Activated naive CD8-positive, alpha-beta T cell treated with anti-CD3 and anti-CD28 coated beads, Interleukin-2, amount 10 ng/mL, durations not matched to agents 7 days and 5 days (primary cell): ENCODE measurements at places on chromosomes 2 and 18. TPM values are rescaled to one million over a fixed set of nuclear protein-coding genes. Genes with fewer than 3 reads are reported as not detected.

DNA sequence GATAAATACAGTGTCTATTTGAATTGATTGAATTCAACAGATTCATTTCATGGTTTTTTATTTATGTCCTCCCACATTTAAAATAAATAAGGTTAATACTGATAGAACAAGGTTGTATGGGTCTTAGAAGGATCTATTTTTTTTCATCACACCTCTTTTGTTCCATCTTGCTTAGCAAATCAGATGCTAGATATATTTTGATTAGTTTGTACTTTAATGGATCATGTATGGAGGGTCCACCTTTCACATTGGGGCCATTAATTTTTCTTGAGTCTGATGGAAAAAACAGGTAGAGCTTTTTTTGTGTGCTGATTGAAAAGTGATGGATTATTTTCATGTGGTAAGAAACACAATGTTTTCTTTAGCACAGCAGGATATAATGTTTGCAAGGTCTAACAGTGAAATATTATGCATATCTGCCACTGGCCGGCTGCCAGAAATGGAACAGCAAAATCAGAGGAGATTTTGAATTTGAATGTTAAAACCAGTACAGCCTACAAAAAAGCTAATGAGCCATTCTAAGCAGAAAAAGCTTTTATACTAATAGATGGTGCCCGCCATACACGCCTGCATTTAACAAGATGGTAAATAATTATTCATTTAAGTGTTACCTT, 188.1 kb upstream of the ETAA1 start:
- DNase-seq: no peak
- H3K36me3 ChIP-seq: no peaks in the 10 kb centered on the region
- H3K27me3 ChIP-seq: peaks cover 4% of the 10 kb centered on the region
- H3K4me3 ChIP-seq: no peak overlapping the region

- no peaks in the 10 kb centered on the region for H3K36me3 ChIP-seq
- no peak overlapping the region for H3K27ac ChIP-seq
- no peaks in the 10 kb centered on the region for H3K27me3 ChIP-seq
- DNase-seq: no peak
- no peak overlapping the region for H3K4me3 ChIP-seq
These were observed 238.9 kb downstream of the FHOD3 start for GRCh38 chr18:36536426-36536825.

DNA sequence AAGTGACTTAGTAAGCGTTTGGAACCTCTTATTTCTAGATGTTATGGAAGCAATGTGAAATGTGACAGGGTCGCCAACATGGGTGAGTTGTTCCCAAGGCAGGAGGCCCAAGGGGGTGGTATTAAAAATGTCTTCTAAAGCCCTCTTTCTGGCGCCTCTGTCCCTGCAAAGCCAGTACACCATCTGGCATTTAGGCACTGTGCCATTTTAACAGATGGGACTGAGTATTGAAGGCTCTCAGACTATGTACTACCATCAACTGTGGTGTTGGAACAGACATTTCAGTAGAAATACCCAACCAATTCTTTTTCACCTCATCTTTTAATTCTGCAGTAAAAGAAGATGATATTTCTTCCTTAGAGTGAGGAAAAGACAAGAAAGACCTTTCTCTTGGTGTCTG, 384.5 kb upstream of the MMADHC start:
- no peaks in the 10 kb centered on the region for H3K4me1 ChIP-seq
- H3K27me3 ChIP-seq: no peaks in the 10 kb centered on the region
- no peaks in the 10 kb centered on the region for H3K36me3 ChIP-seq
- no peak overlapping the region for H3K27ac ChIP-seq
- no peak for DNase-seq
- H3K4me3 ChIP-seq: no peak overlapping the region

GRCh38 chr2:164711766-164712138, 90.5 kb upstream of the GRB14 start:
- H3K27me3 ChIP-seq: peaks cover 4% of the 10 kb centered on the region
- no peaks in the 10 kb centered on the region for H3K4me1 ChIP-seq
- H3K36me3 ChIP-seq: no peaks in the 10 kb centered on the region
- no peak for DNase-seq
- H3K27ac ChIP-seq: no peak overlapping the region
- no peak overlapping the region for H3K4me3 ChIP-seq

DNA sequence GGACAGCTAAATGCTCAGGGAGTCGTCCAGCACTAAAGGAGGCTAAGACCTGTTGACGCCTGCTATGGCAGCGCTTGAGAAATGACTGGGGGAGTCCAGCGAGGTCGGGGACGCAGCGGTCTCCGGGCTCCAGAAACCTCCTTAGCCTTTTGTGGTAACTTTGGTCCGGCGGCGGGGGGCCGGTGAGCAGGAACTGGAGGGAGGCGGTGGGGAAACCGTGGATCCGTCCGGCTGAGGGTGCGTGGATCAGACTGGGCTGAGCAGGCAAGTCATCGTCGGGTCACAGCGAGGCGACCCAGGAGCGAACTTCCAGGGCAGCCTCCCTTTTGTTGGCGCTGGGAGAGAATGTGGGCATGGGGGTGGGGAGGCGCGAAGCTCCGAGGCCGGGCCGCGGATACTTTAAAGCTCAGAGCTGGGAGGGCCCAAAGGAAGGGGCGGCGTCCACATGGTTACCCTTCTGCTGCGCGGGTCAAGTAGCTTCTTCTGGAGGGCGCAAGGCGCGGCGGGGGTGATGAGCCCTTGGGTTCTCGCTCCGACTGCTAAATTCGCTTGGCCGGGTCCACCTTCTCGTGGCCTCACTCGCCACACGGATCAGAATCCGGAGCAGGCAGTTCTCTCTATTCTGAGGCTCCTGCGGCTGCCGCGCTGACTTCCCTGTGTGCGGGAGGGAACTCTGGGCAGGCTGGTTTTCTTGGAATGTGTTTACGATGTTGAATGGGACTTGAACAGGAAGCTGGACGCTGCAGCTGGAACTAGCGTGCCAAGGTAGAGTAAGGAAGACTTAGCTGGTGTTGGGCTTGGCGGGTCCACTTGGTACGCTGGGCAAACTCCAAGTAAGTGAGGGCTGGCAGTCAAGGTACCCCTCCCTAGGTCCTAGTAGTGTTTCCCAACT, 920 bp downstream of the GULP1 start:
- no peak overlapping the region for H3K27ac ChIP-seq
- peak; percentile 27 for DNase-seq
- peaks cover 8% of the 10 kb centered on the region for H3K4me1 ChIP-seq
- H3K4me3 ChIP-seq: peak overlapping the region; percentile 52

GRCh38 chr2:64492272-64492671, 31.9 kb upstream of the AFTPH start:
- peaks cover 17% of the 10 kb centered on the region for H3K4me1 ChIP-seq
- H3K36me3 ChIP-seq: no peaks in the 10 kb centered on the region
- H3K4me3 ChIP-seq: no peak overlapping the region
- H3K27me3 ChIP-seq: peaks cover 24% of the 10 kb centered on the region
- no peak overlapping the region for H3K27ac ChIP-seq

DNA sequence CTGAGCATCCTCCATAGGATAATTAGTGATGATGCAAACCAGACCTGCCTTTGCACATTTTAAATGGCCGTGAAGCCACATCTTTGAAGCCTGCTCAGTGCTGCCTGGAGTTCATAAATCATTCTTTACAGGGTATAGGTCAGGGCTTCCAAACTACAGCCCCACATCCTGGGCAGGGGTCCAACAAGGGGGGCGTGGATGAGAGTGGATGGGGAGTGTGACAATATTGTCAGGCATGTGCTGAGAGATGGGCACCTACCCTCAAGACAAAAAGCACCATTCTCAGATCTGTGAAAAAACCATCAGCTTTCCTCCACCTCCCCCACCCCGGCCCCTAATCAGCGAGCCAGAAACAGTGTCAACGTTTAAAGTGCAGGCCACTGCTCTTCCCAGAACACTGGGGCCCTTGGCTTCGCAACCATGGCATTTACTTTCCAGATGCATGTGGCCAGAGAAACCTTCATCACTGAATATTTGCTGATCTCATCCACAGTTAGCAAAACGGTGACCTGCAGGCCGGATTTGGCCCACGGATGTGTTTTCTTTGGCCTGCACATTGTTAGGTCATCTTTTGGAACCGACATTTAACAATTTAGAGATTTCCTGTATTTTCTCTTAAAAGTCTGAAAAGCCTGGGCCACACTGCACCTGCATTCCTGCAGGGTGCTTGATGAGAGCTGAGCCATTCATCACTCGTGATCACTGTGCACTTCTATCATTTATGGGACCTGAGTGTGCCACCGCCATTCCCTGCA, 130.7 kb downstream of the ANKRD44 start:
- peaks cover 30% of the 10 kb centered on the region for H3K4me1 ChIP-seq
- H3K27ac ChIP-seq: no peak overlapping the region
- H3K36me3 ChIP-seq: peaks cover 34% of the 10 kb centered on the region

DNA sequence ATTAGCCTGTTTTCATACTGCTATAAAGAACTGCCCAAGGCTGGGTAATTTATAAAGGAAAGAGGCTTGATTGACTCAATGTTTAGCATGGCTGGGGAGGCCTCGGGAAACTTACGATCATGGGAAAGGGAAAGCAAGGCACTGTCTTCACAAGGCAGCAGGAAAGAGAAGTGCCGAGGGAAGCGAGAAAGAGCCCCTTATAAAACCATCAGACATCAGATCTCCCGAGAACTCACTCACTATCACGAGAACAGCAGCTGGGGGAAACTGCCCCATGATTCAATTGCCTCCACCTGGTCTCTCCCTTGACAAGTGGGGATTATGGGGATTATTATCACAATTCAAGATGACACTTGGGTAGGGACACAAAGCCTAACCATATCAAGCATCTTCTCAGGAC, 23.3 kb downstream of the RHOB start:
- H3K4me3 ChIP-seq: no peak overlapping the region
- no peak overlapping the region for H3K27ac ChIP-seq
- DNase-seq: no peak
- H3K4me1 ChIP-seq: no peaks in the 10 kb centered on the region

DNA sequence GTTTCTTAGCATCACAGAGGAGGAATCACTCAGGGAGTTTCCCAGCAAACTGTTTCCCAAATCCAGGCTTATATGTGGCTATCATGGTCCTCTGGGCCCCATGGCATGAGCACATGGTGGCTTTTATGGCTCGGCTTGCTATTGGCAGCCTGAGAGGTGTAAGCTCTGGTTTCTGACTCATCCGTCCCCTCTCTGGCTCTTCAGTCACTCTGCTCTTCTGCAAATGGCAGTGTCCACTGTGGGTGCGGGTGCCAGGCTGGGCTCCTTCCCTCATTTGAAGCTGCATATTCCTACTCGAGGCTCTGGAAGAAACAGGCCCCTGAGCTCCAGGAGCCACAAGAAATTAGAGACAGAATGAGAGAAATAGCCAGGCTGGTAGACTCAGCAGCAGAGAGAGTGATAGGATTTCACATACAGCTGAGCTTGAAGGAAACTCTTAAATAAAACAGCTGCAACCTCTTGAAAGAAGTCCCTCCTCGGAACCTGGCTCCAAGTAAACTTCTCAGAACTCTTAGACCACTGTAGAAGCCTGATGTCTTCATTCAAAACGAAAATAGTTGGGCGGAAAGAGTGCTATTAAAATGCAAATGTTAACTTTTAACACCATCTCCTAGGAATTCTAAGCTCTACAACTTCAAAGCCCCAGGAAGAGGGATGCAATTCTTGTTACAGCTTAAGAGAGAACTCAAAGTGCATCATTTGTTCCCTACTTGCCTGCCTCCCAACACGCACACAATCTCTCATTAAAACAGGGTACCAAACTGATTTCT, 212.6 kb upstream of the SP5 start:
- no peaks in the 10 kb centered on the region for H3K36me3 ChIP-seq
- peaks cover 49% of the 10 kb centered on the region for H3K27me3 ChIP-seq
- no peak for DNase-seq
- H3K4me3 ChIP-seq: no peak overlapping the region
- H3K27ac ChIP-seq: no peak overlapping the region

- H3K27me3 ChIP-seq: no peaks in the 10 kb centered on the region
- H3K4me3 ChIP-seq: no peak overlapping the region
- H3K36me3 ChIP-seq: peaks cover 35% of the 10 kb centered on the region
These were observed 21.1 kb downstream of the BABAM2 start for GRCh38 chr2:27911458-27912210.

GRCh38 chr2:61357681-61358080, 113.2 kb downstream of the USP34 start:
- H3K36me3 ChIP-seq: peaks cover 55% of the 10 kb centered on the region
- H3K27me3 ChIP-seq: no peaks in the 10 kb centered on the region
- no peak for DNase-seq
- no peak overlapping the region for H3K4me3 ChIP-seq

- H3K27ac ChIP-seq: peak overlapping the region; percentile 37
- H3K4me1 ChIP-seq: peaks cover 21% of the 10 kb centered on the region
- no peak overlapping the region for H3K4me3 ChIP-seq
- H3K36me3 ChIP-seq: peaks cover 59% of the 10 kb centered on the region
These were observed 56.9 kb upstream of the WIPF1 start for GRCh38 chr2:174654419-174654941.

DNA sequence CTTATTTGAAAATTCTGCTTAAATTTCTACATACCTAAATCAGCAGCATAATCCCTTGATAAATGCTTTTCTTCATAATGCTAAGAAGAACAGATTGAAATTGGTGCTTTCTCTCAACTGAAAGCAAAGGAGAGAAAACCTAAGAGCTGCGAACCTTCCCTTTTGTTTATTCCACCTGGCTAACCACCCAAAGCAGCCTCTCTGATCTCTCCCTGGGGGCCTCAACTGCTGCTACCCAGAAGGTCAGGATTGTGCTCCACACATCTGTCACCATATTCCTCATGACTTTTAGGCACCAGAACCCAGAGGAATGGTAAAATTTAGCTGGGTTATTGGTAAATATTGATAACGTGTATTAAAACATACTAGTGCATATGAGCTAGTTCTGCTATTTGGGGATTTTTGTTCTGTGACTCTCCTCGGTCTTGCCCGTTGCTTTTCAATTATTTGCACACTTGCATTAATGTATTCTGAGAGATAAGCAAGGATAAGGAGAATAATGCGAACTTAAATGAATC, 334.1 kb downstream of the RIT2 start:
- no peak overlapping the region for H3K4me3 ChIP-seq
- no peak for DNase-seq
- no peaks in the 10 kb centered on the region for H3K27me3 ChIP-seq
- H3K4me1 ChIP-seq: no peaks in the 10 kb centered on the region
- no peak overlapping the region for H3K27ac ChIP-seq
- H3K36me3 ChIP-seq: no peaks in the 10 kb centered on the region

GRCh38 chr18:9996094-9996493, 82.3 kb downstream of the VAPA start:
- no peaks in the 10 kb centered on the region for H3K36me3 ChIP-seq
- peaks cover 1% of the 10 kb centered on the region for H3K4me1 ChIP-seq
- H3K27me3 ChIP-seq: peaks cover 4% of the 10 kb centered on the region
- H3K27ac ChIP-seq: no peak overlapping the region

DNA sequence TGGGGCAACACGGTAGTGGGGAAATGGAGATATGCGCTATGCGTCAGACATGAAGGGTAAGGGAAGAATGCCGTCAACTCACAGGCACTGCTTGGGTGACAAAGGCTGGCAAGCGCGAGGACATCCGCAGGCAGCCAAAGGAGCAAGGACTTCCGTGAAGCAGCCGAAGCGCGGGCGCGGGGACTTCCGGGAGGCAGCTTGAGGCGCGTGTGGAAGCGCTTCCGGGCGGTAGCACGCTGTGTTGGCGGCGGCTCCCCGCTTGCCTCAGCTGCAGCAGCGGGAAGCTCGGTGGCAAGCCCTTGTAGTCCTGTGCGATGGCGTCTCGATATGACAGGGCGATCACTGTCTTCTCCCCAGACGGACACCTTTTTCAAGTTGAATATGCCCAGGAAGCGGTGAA, at the start of gene PSMA8:
Gene PSMA8 (plus strand): TSS at position 218 of the 400 bp plus-strand sequence. CDS start 97 bp downstream, at position 315.
- H3K27me3 ChIP-seq: no peaks in the 10 kb centered on the region
- H3K27ac ChIP-seq: peak within 1 kb of the TSS; percentile 84
- peak; percentile 64 for DNase-seq
- H3K4me1 ChIP-seq: peaks cover 4% of the 10 kb centered on the region
- no peaks in the 10 kb centered on the region for H3K36me3 ChIP-seq

Gene HOXD1
- total RNA-seq: not detected

Gene GPR45
- total RNA-seq: not detected

Gene TMEM17
- not detected for total RNA-seq

Gene CENPA
- total RNA-seq: 30.5 TPM

Gene MGAT4A
- total RNA-seq: 152 TPM

Gene ICA1L
- 4.5 TPM for total RNA-seq

Gene HOXD3
- not detected for total RNA-seq

Gene HES6
- total RNA-seq: 4.3 TPM
